ENCODE measurements at places on chromosomes 16 and 17.

DNA sequence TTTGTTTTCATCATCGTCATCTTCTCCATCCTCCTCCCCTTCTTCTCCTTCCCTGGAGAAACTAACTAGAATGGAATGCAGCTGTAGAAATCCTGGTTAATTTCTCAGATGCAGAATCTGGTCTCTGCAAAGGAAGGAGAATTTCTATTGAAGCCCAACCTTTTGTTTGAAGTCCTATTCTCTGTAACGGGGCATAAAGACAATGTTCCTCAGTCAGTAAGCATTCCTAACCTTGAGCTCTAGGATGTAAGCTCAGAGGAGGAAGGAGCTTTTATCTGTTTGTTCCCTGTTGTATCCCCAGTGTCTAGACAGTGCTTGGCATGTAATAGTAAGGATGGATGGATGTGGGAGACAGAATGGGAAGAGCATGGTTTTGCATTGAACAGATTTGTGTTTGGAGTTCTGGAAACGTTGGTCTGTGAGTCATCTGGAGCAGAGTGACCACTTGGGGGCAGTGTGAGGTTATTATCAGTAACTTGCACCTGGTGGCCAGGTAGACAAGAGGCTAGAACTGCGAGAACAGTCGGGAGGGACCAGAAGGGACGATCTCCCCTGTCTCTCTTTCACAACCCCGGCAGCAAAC, 363.7 kb downstream of the SNX29 start:
- DNase-seq: peak; percentile 81

DNA sequence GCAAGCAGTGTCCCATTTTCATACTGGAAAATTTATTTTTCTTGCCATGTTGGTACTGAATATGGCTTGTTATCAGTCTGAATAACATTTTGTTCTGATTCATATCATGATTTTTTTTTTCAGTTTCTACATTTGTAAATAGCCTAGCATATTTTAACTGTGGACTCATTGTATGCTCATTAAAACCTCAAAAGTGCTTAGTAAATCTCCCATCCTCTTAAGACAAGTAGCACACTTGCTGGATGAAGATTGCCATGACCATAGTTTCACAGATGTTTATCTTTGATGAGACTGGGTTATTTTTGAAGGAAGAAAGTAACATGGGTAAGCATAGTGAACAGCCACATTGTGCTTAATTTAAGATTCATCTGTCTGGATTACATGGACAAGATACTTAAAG, 878 bp downstream of the KRT10 start:
- DNase-seq: no peak

GRCh38 chr17:41442739-41443138, 2.0 kb upstream of the KRT38 start:
- DNase-seq: peak; percentile 58

DNA sequence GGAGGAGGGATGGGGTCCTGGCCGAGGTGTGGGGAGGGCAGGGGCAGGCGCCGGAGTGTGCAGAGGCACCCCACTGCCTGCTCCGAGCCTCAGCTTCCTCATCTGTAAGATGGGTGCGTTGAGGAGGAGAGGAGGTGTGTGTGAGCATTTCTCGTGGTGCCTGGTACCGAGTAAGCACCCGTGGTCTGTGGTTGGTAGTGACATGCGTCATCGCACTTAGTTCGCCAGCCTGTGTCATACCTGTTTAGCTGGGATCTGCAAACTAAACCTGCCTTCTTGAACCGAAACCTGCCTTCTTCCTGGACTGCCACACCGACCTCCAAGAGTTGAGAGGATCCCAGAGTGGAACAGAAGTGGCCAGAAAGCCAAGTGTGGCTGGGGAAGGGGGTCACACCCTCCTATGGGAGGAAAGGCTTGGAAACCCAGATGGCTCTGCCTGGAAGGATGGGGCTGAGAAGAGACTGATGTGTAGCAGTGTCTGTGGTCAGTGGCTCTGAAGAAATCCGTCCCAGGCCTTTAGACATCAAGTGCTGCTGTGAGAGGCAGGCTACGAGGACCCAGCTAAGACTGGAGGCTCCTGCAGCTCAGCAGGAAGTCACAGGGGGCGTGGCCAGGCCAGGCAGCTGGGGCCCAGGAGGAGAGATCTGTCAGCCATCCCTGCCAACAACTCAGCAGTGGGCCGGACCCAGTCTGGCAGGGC, 162.6 kb upstream of the PLCG2 start:
- DNase-seq: peak; percentile 56

DNA sequence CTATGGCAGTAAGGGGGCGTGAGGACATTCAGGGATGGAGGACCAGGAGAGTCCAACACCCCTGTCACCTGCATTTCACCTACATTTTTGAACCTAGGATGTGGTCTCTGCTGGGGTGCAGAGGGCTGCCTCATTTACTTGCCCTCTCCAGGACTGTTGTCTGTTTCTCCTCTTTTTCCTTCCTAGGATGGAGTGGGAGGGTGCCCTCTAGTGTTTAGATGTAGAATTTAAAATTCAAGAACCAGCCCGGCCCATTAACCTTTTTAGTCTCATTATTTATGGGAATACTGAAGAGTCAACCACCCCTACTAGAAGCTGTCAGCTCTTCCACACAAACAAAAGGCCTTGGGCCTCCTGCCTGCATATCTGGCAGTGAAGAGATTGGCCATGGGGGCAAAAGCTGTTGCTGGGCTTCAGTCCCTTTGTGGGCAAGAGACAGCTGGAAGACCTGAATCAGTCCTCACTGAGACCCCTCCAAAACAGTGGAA, 2.5 kb upstream of the STARD3 start:
- DNase-seq: peak; percentile 26

DNA sequence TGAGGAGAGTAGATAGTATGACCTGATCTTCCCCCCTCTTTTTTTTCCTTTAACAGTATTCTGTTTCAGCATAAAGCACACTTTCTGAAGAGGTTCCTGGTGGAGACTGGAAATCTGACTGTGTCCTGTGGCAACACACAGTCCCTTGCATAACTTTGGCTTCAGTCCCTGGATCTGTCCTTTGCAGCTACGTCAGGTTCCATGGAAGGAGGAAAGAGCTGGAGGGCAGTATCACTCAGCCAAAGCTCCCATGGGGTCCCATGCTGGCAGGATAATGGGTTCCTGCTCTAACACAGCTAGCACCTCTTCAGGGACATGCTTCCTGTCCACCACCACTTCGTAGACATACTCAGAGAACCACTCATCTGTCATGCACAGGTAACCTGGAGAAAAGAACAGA, 13.3 kb upstream of the SLC6A4 start:
- DNase-seq: no peak

DNA sequence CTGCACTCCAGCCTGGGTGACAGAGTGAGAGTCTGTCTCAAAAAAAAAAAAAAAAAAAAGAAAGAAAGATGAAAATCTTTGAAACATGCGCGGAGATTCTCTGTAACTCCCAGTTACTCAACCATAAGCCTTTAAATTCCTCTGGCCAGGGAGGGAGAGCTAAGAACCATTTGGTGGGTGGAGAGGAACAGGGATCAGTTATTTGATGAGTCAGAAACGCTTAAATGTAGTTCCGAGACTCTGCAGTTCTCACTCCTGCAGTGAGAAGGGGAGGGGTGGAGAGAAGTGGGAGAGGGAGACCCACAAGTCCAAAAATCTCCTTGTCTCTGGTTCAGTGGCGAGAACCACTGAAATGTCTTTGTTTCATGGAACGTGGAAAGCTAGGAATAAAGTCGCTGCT, 266.7 kb downstream of the SOX9 start:
- peak; percentile 94 for DNase-seq

GRCh38 chr16:57024894-57025680, 35.7 kb downstream of the NLRC5 start:
- no peak for DNase-seq

DNA sequence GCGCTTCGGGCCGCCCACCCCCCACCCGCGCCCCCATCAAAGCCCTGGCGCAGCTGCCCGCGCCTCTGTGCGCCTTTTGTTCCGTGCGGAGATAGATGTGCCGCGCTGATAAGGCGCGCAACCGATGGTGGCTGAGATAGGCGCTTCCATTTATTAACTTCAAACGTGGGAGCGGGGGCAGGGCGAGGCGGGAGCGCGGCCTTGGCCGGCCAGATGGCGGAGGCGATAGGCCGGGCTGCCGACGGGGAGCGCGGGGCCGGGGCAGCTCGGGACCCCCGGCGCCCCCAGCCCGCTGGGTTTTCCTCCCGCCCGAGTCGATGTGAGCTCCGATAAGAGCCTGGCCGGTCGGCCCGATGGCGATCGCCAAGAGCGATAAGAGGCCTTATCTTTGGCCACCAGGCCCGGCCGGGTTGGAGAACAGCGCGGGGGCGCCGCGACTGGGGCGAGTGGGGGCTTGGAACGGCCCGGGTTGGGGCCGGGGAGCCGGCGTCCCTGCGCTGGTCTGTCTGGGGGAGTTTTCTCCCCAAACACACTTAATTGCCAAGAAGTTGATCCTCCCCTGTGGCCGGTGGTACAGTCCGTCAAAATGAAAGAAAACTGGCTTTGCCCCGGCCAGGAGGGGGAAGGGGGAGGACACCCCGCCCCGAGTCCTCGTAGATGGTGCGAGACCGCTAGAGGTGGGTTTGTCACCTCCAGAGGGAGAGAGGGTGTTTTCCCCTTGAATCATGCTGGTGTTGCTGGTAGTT, 2.7 kb downstream of the ZFPM1 start:
- DNase-seq: peak; percentile 31

GRCh38 chr17:63694229-63694949, 5.5 kb downstream of the LIMD2 start:
- DNase-seq: no peak

- DNase-seq: no peak
These were observed 3.1 kb upstream of the ZNF469 start for GRCh38 chr16:88379694-88380040.

- no peak for DNase-seq
These were observed 110.1 kb downstream of the ADAMTS18 start for GRCh38 chr16:77324729-77325128.

- DNase-seq: no peak
These were observed 1.6 kb downstream of the UBTF start for GRCh38 chr17:44217738-44218343.

DNA sequence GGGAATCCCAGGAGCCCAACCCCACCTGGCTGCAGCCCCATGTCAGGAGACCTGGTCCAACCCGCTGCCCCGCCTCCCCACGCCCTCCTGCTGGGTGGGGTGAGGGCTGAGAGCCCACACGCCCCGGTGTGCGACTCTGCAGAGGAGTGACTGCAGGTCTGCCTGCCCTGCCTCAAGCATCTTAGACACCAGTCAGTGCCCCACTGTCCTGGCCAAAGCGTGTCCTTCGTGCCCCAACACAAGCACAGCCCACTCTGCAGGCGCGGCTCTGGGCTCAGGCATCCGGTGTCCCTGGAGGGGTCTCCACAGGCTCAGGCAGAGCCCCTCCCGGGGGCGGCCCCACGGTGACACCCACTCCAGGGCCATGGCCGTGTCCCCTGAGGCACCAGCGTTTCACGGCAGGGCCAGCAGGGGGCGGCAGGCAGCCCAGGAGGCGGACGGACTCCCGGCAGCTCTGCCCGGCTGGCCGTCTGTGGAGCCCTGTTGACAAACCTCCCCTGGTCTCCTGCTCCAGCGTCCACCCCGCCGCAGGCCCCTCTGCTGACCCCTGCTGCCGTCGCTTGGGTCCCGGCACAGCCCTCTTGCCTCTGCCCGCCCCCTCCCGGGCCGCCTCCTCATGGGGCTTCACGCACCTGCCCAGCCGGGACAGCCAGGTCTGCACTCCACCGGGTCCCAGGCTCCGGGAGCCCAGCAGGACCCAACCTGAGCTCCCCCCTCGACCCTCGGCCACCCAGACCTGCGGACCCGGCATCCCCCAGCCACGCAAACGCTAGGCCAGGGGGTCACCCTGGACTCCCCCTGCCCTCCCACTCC, 8.6 kb upstream of the UBE2I start:
- peak; percentile 32 for DNase-seq

- no peak for DNase-seq
These were observed 89.1 kb downstream of the CDH13 start for GRCh38 chr16:82715833-82716232.

DNA sequence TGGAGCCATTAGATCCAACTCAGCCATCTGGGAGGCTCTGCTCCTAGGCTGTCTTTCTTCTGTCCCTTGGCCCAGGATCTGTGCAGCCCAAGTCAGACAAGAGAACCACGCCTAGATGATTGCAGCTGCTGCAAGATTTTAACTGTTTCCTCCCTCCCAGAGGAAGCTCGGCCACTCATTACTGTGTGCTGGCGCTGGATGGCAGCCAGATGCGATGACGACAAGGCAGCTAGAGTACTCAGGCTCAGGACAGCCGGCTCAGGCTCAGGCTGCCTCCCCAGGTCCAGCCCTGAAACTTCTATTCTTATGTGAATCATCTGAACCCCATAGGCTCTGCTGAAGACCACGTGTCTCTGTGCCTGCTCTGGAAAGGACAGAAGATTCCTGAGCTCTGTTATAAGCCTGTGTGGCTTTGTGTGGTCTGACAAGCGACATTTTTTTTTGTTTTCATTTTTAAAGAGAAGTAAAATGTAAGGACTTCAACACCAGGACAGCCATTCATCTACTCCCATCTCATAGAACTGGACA, 32.1 kb upstream of the FBXW10B start:
- DNase-seq: peak; percentile 98

- DNase-seq: no peak
These were observed 150.7 kb downstream of the IRF8 start for GRCh38 chr16:86049641-86050040.

GRCh38 chr17:63358956-63359355, 87.2 kb downstream of the CYB561 start:
- no peak for DNase-seq

- DNase-seq: no peak
These were observed 56.1 kb downstream of the BANP start for GRCh38 chr16:88007321-88007731.

DNA sequence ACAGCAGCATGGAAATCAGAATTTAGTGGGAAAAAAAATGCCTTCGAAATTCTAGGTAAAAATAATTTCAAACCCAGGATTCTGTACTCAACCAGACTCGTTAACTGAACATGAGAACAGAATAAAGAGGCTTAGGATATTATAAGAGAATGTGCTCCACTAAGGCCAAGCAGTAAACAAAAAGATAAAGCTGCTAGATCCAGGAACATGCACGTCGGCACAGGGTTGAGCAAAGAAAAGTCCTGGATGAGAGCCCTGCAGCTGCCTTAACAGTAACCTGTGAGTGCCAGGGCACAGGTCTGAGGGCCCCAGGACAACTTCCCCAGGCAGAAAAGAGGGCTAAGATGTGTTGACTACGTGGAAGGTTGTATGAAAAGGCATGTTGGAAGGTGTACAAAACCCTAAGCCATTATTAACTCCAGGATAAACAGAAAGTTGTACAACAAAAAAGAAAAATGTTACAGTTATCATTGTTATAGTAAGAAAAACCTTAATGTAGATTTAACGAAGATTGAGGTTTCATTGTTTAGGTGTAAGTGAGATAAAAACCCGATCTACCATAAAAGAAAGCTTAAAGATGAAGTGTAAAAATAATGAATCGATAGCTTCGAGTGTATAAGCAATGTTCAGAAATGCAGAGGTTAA, 42.3 kb upstream of the RBFOX3 start:
- no peak for DNase-seq

GRCh38 chr17:3693829-3694231, 2.1 kb downstream of the P2RX5 start:
- DNase-seq: no peak

DNA sequence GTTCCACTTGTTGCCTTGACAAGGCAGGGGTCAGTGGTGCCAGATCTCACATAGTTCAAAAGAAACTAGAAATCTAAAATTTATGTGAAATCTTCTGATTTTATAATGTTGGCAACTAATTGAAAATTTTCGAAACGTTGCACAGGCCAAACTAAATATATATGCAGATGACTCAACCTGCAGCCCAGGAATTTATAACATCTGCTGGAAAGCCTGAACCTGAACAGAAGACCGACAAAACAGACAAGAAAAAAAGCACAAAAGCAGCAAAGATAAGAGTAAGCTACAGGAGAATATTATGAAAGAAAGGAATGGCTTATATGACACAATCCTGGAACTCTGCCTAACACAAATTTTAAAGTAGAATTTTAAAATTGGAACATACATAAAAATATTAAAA, 207.6 kb downstream of the CEP112 start:
- DNase-seq: peak; percentile 35

- no peak for DNase-seq
These were observed 7.7 kb downstream of the CEP295NL start for GRCh38 chr17:78895322-78895721.
